ENCODE measurements at places on chromosomes 4 and X.
A peak's percentile ranks its signal among the peaks of the same experiment; 100 is the strongest.

- no peak for DNase-seq
Measured at GRCh38 chr4:105126311-105127169, 20.1 kb upstream of the TET2 start.

- DNase-seq, result no peak
Measured at GRCh38 chr4:153649572-153649991, 34.5 kb upstream of the TLR2 start.

DNA sequence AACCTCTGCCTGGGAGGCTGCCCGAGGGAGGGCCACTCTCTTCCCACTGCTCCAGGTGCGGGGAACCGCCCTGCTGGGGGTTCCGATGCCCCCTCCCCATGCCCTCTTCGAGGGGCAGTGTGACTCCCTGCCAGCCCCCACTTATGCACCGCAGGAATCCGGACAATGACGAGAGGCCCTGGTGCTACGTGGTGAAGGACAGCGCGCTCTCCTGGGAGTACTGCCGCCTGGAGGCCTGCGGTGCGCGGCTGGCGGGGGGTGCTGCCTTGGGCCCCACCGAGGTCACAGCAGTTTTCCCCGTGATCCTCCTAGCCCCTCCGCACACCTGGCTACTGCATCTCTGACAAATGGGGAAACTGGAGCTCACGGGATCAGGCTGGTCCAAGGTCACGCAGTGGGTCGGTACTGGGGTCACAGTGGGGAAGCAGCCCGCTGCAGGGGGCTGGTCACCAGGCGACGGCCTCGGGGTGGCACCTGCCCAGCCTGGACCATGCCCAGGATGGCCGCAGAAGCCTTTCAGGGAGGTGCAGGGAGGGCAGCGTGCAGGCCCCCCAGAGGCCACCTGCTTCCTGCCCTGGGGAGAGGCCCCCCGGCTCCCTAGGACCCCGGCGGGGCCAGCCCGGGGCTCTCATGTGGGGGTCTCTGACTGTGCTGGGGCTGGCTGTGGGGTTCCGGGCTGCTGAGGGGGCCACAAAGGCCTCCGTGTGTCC lies 3.5 kb downstream of the HGFAC start:
- no peak for DNase-seq

- peak; percentile 74 for DNase-seq
Measured at GRCh38 chr4:42519803-42520417, 122.6 kb downstream of the SHISA3 start.

DNA sequence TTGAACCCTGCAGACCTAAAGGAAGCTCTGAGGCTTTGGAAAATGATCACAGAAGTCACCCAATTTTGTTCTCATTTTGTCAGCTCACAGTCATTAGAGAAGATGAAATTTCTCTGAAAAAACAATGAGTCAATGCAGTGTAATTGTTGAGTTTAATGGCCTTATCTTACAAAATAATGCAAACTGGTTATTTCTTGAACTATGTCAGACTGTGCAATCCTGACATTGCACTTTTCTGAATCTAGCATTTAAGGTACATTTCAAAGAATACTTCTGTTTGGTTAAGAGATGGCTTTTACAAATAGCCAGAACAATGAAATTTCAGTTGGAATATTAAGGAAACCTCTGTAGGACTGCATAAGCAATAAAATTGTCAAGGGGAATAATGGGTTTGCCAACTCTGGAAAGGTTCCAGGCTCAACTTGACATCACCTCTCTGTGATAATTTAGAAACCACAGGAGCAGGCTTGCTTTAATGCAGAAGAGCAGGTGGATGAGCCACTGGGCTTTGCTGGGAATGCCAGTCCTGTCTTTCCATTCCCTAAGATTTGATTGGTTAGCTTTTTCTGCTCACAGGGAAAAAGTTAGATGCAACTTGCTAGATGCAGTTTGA lies 222.8 kb downstream of the FRMPD4 start:
- DNase-seq, result no peak

GRCh38 chr4:84887824-84888223 lies 78.7 kb downstream of the WDFY3 start:
- DNase-seq, result no peak

- DNase-seq, result no peak
Measured at GRCh38 chr4:152072001-152072485, 311.2 kb upstream of the GATB start.
